ENCODE measurements at places on chromosomes 7 and 10.

GRCh38 chr10:8056378-8056777, 1.9 kb downstream of the GATA3 start:
- no peak for DNase-seq

DNA sequence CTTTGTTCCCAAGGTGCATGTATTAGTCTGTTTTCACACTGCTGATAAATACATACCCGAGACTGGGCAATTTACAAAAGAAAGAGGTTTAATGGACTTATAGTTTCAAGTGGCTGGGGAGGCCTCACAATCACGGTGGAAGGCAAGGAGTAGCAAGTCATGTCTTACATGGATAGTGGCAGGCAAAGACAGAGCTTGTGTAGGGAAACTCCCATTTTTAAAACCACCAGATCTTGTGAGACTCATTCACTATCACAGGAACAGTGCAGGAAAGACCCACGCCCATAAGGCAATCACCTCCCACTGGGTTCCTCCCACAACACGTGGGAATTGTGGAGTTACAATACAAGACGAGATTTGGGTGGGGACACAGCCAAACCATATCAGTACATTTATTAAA, 92.9 kb downstream of the PPP1R3C start:
- no peak for DNase-seq

- DNase-seq = no peak
These were observed 11.2 kb downstream of the IL2RA start for GRCh38 chr10:6050801-6051445.

DNA sequence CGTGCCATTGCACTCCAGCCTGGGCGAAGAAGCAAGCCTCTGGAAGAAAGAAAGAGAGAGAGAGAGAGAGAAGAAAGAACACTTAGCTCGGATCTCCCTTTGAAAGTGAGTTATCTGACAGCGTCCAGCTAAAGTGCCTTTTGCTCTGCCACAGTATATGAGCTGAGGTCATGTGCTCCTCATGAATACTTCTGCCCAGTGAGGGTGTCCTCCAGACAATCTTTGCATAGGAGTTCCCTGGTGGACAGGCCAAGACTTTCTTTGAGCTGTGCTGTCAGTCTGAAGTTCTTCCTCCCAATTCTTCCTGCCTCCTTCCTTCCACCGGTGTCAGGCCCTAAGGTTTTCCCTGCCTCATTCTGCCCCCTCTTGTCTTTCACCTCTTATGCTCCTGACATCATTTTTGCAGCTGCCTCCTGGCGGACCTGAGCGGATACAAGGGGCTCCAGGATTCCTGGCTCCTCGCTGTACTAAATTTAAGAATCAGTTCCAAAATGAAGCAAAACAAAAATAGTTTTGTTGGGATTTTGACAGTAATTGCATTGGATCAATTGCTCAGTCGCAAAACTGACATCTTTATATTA, 31.9 kb downstream of the XRCC2 start:
- DNase-seq = no peak

DNA sequence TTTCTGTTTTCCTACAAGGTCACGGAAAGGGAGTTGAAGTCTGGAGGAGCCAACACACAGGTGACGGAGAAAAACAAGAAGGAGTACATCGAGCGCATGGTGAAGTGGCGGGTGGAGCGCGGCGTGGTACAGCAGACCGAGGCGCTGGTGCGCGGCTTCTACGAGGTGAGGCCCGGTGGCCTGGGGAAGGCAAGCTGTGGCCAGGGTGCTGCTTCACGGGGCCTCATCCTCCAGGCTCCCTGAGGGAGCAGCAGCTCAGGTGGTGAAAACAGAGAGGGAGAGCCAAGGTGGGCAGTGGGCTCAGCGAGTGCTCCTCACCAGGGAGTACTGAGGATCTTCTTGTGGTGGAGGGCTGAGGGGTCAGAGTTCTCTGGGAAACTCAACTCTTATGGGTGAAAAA, 32.5 kb upstream of the STK17A start:
- DNase-seq = no peak

- DNase-seq = no peak
These were observed 196.3 kb upstream of the FOXP2 start for GRCh38 chr7:114218283-114218682.

GRCh38 chr10:104117839-104118323, 4.1 kb upstream of the SFR1 start:
- no peak for DNase-seq

- DNase-seq = no peak
These were observed 42.7 kb downstream of the PAXIP1 start for GRCh38 chr7:154960063-154960790.

DNA sequence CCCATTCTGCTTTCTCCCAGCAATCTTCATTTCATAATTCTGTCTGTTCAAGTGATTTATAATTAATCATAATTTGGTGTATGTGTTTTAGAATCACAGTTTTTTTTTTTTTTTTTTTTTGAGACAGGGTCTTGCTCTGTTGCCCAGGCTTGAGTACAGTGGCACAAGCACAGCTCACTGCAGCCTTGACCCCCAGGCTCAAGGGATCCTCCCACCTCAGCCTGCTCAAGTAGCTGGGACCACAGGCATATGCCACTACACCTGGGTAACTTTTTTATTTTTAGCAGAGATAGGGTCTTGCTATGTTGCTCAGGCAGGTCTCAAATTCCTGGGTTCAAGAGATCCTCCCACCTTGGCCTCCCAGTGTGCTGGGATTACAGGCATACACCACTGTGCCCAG, 49.2 kb upstream of the PLA2G12B start:
- no peak for DNase-seq

DNA sequence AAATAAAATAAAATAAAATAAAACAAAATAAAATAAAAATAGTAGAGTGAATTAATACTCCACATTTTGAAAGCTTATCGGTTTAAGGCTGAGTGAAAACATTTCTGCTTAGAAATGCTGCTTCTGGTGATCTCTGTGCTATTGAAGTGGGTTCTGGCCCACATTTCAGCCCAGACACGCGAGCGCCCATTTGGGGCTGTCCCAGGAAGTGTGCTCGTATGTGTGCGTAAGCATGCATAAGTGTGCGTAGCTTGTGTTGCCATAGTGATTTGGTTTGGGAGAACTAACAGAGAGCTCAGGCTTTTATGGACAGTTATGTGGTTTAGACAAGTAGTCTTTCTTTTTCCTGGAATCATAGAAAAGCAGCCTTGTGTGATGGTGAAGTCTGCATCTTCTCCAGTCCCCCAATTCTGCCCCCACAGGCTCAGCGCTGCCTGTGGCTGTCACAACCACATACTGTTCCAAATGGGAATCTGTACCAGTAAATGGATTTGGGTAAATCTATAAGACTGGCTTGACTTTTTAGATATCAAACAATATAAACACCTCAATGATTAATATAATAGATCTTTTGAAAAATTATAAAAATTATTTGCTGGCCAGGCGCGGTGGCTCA, 29.8 kb upstream of the PURB start:
- DNase-seq = no peak

- no peak for DNase-seq
These were observed 75.9 kb downstream of the LMBR1 start for GRCh38 chr7:156816943-156817572.

- DNase-seq = no peak
These were observed 6.1 kb upstream of the GPR85 start for GRCh38 chr7:113092762-113093161.

- no peak for DNase-seq
These were observed 22.2 kb downstream of the LIPJ start for GRCh38 chr10:88608780-88609179.

- no peak for DNase-seq
These were observed 1.7 kb upstream of the FGFR2 start for GRCh38 chr10:121599947-121600346.

- no peak for DNase-seq
These were observed 461 bp upstream of the HTRA1 start for GRCh38 chr10:122460891-122461293.

DNA sequence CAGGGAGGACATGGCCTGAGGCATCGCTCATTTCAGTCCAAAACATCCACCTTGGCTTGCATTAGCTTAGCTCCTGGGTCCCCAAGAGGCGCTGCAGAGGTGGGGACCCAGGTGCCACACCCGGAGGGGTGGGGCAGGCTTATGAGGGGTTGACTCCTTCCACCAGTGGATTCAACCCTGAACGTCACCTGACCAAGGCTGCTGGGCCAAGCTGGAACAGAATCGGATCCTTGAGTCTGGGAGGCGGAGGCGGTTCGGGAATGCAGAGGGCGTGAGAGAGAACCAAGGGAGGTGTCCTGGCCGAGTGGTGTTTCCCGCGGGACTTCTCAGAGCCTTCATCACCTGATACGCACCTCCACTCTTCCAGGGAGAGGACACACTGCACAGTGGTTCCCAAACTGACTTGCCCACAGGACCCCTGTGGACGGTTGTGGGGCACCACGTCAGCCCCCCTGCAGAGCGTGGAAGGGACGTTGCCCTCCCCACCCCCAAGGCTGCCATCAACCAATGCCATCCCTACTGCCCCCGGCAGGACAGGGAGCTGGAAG, 4.5 kb upstream of the MICALL2 start:
- DNase-seq = no peak

DNA sequence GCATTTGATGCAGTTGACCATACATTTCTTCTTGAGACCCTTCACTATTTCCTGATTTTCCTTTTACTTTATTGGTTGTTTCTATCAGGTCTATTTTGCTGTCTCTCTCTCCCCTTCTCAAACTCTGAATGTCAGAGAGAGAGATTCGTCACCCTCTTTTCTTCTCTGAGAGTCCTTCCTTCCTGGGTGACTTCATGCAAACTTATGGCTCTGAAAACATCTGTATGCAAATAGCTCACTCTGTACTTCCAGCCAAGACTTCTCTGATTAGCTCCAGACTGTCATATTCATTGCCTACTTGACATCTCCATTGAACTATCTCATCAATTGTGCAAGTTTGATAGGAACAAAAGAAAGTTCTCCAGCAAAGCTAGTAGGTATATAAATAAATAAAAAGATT, 191.7 kb upstream of the KLF6 start:
- DNase-seq = no peak

DNA sequence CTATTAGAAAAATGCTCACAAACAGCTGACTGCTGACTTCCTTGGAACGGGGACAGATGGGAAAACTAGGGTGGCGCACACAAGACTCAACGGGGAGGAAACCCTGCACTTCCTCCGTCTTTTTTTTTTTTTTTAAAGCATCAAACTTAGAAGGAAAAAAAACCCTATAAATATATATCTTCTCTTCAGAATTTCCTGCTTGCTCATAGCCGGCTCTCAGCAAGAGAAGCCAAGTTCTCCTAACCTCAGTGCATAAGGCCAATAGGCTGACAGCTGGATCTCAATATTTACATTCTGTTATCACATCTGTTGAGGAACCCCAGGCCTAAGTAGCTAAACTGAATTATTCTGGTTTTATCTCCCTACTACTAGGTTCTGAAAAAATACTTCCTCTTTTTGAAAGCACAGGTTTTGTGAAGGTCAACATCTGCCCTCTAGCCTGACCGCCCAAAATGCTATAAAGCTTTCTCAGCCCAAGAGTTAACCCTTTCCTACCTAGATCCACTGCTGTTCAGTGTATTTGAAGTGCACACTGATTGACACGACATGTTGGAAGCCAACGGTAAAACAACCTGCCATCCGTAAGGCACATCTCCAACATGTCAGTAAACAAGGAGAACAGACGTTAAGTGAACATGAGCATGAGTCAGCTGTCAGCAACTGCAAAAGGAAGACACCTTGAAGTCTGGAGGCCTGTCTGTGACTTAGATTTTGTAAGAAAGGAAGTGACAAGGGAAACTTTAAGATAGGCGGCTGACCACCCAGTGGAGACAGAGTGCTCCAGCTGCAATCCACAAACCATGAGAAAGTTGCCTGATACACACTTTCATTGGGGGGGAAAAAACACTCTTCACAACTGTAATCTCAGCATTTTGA, 83.8 kb downstream of the EBLN1 start:
- no peak for DNase-seq

DNA sequence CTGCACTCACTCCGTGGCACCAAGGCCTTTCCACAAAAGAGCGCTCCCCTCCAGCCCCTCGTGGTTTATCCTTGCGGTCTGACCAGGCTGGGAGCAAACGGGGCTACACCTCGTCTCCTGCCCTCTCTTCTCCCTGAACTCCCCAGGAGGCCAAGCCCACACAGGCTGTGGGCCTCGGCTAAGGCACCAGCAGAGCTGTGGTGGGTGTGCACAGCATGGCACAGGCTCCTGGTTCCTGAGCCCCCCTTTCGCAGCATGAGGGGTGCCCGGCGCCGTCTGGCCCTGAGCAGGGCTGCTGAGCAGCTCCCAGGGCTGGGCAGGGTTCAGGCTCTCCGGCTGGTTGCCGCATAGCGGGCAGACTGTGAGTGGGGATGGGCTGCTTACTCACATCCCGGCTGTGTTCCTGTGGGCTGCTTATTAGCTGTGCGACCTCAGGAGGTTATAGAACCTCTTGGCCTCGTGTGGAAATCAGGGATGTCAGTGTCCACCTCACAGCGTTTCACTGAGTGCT, 90.4 kb downstream of the ZMIZ1 start:
- DNase-seq = peak; percentile 45

GRCh38 chr7:129095258-129095657, 40.3 kb upstream of the TNPO3 start:
- no peak for DNase-seq

GRCh38 chr10:64528294-64529002, 1007.2 kb downstream of the REEP3 start:
- DNase-seq = peak; percentile 9

DNA sequence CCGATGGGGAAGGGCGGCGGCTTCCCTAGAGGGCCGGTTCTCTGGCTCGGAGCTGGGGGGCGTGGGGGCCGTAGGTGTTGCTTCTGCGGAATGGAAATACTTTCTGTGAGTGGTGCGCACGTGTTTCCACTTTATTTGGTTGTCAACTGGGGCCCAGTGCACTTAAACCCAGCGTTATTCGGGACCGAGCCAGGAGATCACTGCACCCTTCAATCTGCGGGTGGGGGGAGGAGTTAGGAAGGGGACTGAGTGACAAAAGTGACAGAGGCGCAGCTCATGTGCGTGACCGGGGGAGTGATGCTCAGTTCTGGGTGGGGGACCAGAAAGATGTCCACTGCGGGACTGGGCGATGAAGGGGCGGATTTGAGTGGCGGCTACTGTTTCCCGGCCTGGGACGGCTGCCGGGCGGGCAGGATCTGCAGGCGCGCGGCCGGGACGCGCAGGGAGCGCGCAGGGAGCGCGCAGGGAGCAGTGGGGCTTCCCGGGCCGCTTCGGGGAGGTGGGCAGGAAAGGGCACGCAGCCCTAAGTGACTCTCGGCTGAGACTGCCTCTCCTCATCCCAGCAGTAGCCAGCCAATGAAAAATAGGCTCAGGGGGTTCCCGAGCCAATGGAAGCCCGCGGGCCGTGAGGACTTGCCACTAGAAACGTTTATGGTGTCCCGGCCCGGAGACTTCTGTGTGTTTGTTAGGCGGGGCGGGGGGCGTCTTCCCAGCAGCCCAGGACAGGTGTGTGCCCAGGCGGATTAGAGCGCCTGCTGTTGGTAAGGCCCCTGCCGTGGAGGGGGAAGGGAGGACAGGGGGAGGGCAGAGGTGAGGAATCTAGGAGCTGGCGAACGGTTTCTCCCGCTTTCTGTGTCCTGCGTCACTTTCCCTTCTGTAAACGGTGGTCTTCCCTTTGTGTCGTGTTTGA, 54.3 kb upstream of the KDM7A start:
- DNase-seq = no peak

Measured in HS-5 (cell line).